Urinary bladder (tissue), 4 donors: ENCODE measurements at places on chromosomes 16 and 17. TPM values are rescaled to one million over a fixed set of nuclear protein-coding genes. Genes with fewer than 3 reads are reported as not detected.

DECR2 gene
- 20.6 TPM for polyA plus RNA-seq

RNF112 gene
- 17.4 TPM for polyA plus RNA-seq

SPATA32 gene
- polyA plus RNA-seq = not detected

TCAP gene
- 0.73 TPM for polyA plus RNA-seq

TPPP3 gene
- 14.6 TPM for polyA plus RNA-seq

PITPNM3 gene
- 10.1 TPM for polyA plus RNA-seq

CYB5B gene
- polyA plus RNA-seq = 75.2 TPM

SLFN14 gene
- polyA plus RNA-seq = not detected

TMC8 gene
- polyA plus RNA-seq = 3.6 TPM

KRTAP9-2 gene
- not detected for polyA plus RNA-seq

HASPIN gene
- 0.08 TPM for polyA plus RNA-seq

SCARF1 gene
- 9.3 TPM for polyA plus RNA-seq

IL17C gene
- 0.13 TPM for polyA plus RNA-seq

CHD9NB gene
- 1.4 TPM for polyA plus RNA-seq

TBC1D3C gene
- polyA plus RNA-seq = 1.9 TPM

NXPH3 gene
- 26.4 TPM for polyA plus RNA-seq

PLEKHM1 gene
- 21.8 TPM for polyA plus RNA-seq

CPNE7 gene
- 1.8 TPM for polyA plus RNA-seq

C16orf74 gene
- 10.7 TPM for polyA plus RNA-seq

SLC38A8 gene
- polyA plus RNA-seq = not detected

SPNS3 gene
- 0.46 TPM for polyA plus RNA-seq

AGRP gene
- polyA plus RNA-seq = not detected

TOB1 gene
- polyA plus RNA-seq = 41.3 TPM

TNK1 gene
- 4.8 TPM for polyA plus RNA-seq

HS3ST2 gene
- polyA plus RNA-seq = 0.81 TPM

TBC1D3H gene
- polyA plus RNA-seq = 0.33 TPM

MT1G gene
- polyA plus RNA-seq = 55.5 TPM

GRAPL gene
- polyA plus RNA-seq = 1.2 TPM

PRRT2 gene
- polyA plus RNA-seq = 8.2 TPM

TTYH2 gene
- 8.3 TPM for polyA plus RNA-seq

ABCA8 gene
- polyA plus RNA-seq = 43.6 TPM

DHX38 gene
- 44.1 TPM for polyA plus RNA-seq

MED1 gene
- polyA plus RNA-seq = 17.1 TPM

ZP2 gene
- polyA plus RNA-seq = not detected

TADA2A gene
- polyA plus RNA-seq = 12.4 TPM

COASY gene
- 43.7 TPM for polyA plus RNA-seq

KRT39 gene
- polyA plus RNA-seq = not detected

MYL4 gene
- 0.53 TPM for polyA plus RNA-seq

TLCD2 gene
- polyA plus RNA-seq = 4.6 TPM

HID1 gene
- 13.4 TPM for polyA plus RNA-seq

ZG16 gene
- polyA plus RNA-seq = not detected

AKTIP gene
- 35.9 TPM for polyA plus RNA-seq

KIF2B gene
- polyA plus RNA-seq = not detected

TOP2A gene
- 1.5 TPM for polyA plus RNA-seq

PERCC1 gene
- not detected for polyA plus RNA-seq
